ENCODE measurements at places on chromosomes 6 and 20. TPM values are rescaled to one million over a fixed set of nuclear protein-coding genes. Genes with fewer than 3 reads are reported as not detected.

The ARFGEF2 gene
- 10.8 TPM for polyA plus RNA-seq

The KIFC1 gene
- 0.16 TPM for polyA plus RNA-seq

The ANKRD66 gene
- not detected for polyA plus RNA-seq

The ELOVL2 gene
- 1.4 TPM for polyA plus RNA-seq

The ATP6V1G2 gene
- 2.8 TPM for polyA plus RNA-seq

The PCSK2 gene
- polyA plus RNA-seq = 1.1 TPM

The ABHD16A gene
- 28.1 TPM for polyA plus RNA-seq

The SOX18 gene
- polyA plus RNA-seq = 26.8 TPM

The ZNF165 gene
- 0.36 TPM for polyA plus RNA-seq

The TRIM40 gene
- not detected for polyA plus RNA-seq

The SLC35D3 gene
- polyA plus RNA-seq = 0.05 TPM

The DDO gene
- polyA plus RNA-seq = 10.7 TPM

The FAM83B gene
- polyA plus RNA-seq = 1.5 TPM

The LY6G6C gene
- 0.18 TPM for polyA plus RNA-seq

The SEC23B gene
- polyA plus RNA-seq = 4.3 TPM

The ARFGEF3 gene
- 0.63 TPM for polyA plus RNA-seq
